ENCODE measurements at places on chromosomes 4 and X. TPM values are rescaled to one million over a fixed set of nuclear protein-coding genes. Genes with fewer than 3 reads are reported as not detected.
A peak's percentile ranks its signal among the peaks of the same experiment; 100 is the strongest.

GRCh38 chr4:148092316-148093014, 349.7 kb downstream of the NR3C2 start:
- no peak for DNase-seq

GRCh38 chrX:10922159-10922558, 189.0 kb upstream of the HCCS start:
- no peak for DNase-seq

DNA sequence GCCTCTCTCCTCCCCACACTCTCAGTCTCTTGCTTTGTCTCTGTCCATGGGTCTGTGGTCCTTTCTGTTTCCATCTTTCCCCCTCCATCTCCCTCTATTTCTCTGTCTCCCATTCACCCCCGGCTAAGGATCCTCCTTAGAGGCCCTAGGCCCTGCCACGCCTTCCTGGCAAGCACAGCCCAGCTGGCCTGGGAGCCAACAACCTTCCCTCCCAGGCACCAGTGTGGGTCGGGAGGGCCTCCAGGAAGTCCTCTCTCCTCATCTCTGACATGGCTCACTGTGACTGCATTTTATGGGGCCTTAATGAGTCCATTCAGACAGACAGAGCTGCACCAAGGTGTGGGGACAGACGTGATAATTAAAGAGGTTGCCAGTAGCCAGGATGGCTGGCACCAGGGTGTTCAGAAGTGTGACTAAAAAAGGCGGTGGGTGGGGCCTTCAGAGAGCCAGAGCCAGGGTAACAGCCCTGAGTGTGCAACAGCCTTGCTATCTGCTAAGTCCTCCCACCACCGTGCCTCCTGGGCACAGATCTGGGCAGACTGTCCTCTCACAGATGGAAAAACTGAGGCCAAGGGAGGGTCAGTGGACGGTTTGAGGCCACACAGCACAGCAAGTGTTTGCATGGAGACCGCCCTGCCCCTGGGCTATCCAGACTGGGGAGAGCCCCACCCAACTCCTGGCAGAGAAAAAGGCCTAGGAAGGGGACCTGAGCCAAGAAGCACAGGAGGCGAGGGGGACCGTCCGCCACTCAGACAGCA, 31.5 kb downstream of the BLOC1S4 start:
- DNase-seq, result no peak

- no peak for DNase-seq
Measured at GRCh38 chrX:52352551-52352950, 16.3 kb upstream of the XAGE2 start.

- DNase-seq, result no peak
Measured at GRCh38 chrX:42028109-42028508, 104.8 kb upstream of the CASK start.

GRCh38 chr4:48329976-48330375, 11.4 kb upstream of the SLAIN2 start:
- no peak for DNase-seq

- no peak for DNase-seq
Measured at GRCh38 chrX:41862562-41863184, 60.7 kb downstream of the CASK start.

DNA sequence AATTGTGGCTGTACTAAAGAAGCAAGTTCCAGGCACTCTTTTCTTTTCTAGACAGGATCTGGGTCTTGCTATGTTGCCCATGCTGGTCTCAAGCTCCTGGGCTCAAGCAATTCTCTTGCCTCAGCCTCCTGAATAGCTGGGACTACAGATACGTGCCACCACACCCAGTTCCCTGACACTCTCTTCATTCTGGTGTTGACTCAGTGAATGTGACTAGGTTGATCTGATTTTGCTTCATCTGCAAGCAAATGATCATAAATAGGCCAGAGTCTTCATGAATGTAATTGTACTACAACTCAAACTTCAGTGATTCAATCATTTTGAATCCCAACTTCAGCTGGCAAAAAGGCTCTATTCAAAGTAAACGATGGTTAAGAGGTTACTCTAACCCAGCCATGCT, 78.5 kb downstream of the APBB2 start:
- DNase-seq, result no peak

- no peak for DNase-seq
Measured at GRCh38 chr4:115293093-115293462, 179.7 kb upstream of the NDST4 start.

DNA sequence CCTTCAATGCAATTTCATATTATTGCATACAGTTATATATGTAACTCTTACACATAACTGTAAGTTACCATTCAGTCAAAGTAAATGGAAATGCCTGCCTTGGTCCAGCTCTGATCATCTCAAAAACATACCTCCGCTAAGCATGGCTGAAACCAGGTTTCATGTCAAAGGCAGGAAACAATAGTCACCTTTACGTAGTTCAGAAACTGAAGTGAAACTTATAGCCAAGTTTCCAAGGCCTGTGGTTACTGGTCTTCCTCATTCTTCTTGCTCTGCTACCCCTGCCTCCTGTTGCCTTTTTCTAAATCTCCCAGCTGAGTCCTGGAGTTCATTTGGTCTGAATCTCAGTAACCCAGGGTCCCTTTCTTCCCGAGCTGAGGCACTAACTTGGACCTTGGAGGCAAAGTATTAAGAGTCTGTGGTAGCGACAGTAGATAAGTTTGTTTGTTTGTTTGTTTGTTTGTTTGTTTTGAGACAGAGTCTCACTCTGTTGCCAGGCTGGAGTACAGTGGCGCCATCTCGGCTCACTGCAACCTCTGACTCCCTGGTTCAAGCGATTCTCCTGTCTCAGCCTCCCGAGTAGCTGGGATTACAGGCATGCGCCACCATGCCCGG, 30.8 kb downstream of the DAPP1 start:
- DNase-seq, result no peak

GRCh38 chr4:42150653-42151567, 1.5 kb downstream of the BEND4 start:
- DNase-seq, result no peak

DNA sequence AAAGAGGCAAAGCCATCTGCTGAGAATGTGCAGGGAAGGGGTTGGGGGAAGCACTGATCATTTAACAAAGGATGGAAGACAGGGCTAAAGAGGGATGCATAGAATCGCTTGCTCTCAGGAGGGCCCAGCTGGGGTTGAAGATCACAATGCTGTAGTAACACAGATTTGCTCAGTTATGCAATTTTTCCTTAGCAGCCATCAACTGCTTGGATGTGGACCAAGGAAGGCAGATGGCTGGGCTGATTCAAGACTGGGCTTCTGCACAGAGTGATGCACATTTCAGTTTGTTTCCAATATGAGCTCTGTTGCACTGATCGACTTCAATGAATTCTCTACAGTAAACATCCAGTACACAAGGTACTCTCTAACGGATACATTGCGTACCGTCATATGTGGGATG, 127.8 kb upstream of the TBL1X start:
- no peak for DNase-seq

DNA sequence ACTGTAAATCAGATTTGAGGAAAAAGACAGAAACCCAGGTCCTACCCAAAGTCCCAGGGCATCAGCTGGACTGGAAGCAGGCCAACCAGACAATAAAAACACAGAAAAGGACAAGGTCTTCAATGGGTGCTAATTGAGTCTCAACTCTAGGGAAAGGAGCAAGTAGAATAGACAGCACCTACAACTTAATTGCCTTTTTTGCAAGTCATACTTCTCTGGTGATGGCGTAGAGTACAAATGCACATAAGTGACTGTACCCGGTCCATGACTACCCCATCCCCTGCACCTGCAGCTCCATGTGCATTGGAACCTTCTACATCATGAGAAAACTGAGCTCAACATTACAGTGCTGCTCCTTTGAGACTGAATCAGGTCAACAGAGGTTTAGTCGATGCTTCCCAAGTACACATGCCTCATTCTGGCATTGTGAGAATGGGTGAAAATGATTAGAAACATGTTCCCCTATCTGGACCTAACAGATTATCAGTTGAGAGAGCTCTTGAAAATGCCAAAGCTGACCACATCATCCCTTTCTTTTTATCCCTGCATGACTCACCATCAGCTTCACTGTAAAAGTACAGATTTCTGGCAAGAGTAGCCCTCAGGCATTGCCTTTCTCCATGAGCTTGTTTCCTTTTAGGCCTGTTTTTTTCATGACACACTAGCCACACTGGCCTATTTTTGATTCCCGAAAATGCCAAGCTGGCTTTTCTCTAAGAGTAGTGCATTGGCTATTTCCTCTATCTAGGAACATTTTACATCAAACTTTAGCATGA, 298.3 kb downstream of the HS3ST1 start:
- no peak for DNase-seq

GRCh38 chr4:87093443-87094123, 126.8 kb downstream of the KLHL8 start:
- DNase-seq, result peak; percentile 48

GRCh38 chr4:113695328-113696169, 66.0 kb downstream of the CAMK2D start:
- DNase-seq, result no peak

- no peak for DNase-seq
Measured at GRCh38 chr4:98604723-98605122, 53.7 kb downstream of the TSPAN5 start.

DNA sequence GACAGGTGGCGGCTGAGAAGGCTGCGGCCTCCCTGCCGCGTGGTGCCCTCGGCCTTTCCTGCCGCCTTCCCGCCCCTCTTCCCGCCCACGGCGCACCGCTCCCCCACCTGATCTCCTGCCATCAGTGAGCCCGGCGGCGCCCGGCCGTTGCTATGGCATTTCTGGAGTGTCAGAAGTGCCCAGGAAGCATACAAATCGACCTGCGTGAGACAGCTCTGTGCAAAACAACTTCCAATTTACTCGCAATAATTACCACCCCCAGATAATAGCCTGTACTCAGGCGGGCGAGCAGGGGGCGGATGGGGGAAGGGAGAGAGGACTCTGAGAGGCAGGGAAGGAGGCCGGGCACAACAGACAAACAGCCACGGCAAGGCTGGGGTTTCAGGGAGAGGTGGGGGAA, 16.6 kb upstream of the ERCC6L start:
- no peak for DNase-seq

DNA sequence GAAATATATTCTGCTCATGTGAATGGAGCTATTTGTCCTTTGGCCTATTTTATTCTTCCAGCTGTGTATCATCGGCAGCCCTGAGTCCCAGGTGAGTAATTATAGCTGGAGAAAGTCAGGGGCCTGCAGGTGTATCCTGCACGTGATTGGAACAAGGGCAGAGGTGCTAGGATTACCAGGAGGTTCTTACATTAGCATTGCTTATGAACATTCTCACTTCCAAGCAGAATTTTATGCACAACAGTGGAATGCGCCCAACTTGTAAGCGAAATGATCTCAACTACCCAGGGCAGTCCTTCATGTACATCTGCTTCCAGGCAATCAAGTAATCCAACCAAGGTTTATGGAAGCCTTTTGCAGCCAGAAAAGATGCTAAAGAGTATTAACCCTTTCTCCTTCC, 68.9 kb upstream of the NRK start:
- DNase-seq, result no peak

DNA sequence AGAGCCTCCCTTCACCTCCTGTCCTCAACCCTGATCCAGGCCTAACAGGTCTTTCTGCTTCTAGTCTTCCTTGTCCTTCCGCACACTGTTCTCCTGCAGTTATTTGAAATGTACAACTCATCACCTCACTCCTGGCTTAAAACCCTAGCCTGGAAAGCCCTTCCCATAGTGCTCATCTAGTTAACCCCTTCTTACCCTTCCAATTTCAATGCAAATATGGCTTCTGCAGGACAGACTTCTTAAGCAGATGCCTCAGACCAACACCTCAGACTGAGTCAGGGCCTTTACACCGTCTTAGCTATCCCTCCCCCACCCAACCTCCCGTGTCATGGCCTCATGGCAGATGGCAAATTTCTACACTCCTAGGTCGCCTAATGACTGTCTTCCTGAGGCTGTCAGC, 130.4 kb downstream of the BCOR start:
- no peak for DNase-seq

DNA sequence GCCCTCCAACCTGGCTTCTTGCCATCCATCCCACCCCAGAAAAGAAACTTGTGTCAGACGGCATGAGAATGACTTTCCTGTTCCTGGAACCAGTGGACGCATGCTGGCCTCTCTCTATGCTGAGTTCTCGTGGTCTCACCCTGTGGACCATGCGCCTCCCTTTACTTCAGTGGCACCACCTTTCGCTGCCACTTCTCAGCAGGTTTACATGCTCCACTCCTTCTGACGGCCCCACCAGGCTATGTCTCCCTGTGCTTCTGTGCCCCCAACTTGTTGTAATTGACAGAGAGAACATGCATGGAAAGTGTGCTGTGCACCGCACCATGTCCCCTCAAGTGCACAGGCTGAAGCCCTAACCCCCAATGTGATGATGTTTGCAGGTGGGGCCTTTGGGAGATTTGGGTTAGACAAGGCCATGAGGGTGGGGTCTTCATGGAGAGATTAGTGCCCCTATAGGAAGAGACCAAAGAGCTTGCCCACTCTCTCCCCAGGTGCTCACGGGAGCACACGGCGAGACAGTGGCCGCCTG, 3.1 kb upstream of the PPP2R2C start:
- DNase-seq, result no peak

GRCh38 chr4:121098266-121098665, 25.9 kb upstream of the NDNF start:
- no peak for DNase-seq

- DNase-seq, result no peak
Measured at GRCh38 chr4:16466581-16466980, 240.3 kb upstream of the TAPT1 start.

- no peak for DNase-seq
Measured at GRCh38 chr4:8820178-8821102, 51.2 kb downstream of the HMX1 start.

DNA sequence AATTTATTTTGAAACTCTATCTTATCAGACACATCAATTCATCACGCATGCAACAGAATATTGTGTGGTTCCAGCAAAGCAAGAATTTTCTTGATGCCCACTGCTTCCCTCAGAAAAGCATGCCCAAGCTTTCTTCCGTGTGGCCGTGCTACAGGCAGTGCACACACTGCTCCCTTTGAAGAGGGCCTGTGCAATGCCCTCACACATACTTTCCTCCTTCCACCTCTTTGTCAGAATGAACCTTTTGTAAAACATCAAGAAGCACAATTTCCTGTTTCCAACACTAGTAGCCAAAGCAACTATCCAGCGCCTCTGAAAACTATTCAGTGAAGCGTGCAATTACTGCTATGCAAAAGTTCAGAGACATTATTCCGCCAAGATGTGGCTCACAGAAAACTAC, 201.7 kb downstream of the NLGN4X start:
- DNase-seq, result no peak

Gene PPP4R3C
- not detected for total RNA-seq

Gene MCUB
- total RNA-seq, result 71.6 TPM

Gene MAGEB6B
- total RNA-seq, result not detected

Gene GPC4
- total RNA-seq, result not detected

Gene NPFFR2
- not detected for total RNA-seq

Gene PNCK
- not detected for total RNA-seq
